ENCODE measurements at places on chromosomes 16 and 17. TPM values are rescaled to one million over a fixed set of nuclear protein-coding genes. Genes with fewer than 3 reads are reported as not detected.

DNA sequence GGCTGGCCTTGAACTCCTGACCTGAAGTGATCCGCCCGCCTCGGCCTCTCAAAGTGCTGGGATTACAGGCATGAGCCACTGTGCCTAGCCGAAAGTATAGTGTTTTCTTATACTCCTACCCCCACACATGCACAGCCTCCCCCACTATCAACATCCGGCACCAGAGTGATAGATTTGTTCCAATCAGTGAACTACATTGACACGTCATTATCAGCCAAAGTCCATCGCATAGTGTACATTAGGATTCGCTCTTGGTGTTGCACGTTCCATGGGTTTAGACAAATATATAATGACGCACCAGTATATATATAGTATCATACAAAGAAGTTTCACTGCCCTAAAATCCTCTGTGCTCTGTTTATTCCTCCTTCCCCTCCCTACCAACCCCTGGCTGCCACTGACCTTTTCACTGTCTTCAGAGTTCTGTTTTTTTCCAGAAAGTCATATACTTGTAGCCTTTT is 11.9 kb upstream of the TM4SF5 start:
- H3K4me1 ChIP-seq: no peaks in the 10 kb centered on the region
- no peaks in the 10 kb centered on the region for H3K36me3 ChIP-seq
- H3K27me3 ChIP-seq: no peaks in the 10 kb centered on the region
- no peak overlapping the region for H3K4me3 ChIP-seq
- no peak for DNase-seq
- H3K27ac ChIP-seq: no peak overlapping the region

DNA sequence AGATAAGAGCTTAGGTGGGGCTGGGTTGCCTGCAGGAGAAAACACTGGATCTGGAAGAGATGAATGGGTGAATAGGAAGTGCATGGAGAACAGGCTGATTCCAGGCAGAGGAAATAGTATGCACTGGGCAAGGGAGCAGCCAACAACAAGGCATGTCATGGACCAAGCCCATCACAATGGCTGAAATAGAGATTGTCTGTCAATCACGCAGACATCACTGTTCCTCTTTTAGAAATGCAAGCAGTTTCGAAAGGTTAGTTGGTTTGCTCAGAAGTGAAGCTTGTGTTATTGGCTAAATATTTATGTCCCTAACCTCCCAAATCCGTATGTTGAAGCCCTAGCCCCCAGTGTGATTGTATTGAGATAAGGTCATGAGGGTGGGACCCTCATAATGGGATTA is 621.7 kb upstream of the CDH11 start:
- no peak overlapping the region for H3K27ac ChIP-seq
- no peaks in the 10 kb centered on the region for H3K4me1 ChIP-seq
- H3K4me3 ChIP-seq: no peak overlapping the region
- DNase-seq: no peak
- H3K36me3 ChIP-seq: no peaks in the 10 kb centered on the region

- DNase-seq: no peak
- H3K4me3 ChIP-seq: no peak overlapping the region
- peaks cover 10% of the 10 kb centered on the region for H3K4me1 ChIP-seq
- no peak overlapping the region for H3K27ac ChIP-seq
- peaks cover 8% of the 10 kb centered on the region for H3K36me3 ChIP-seq
These were observed 137.5 kb upstream of the PLCG2 start for GRCh38 chr16:81641395-81642106.

DNA sequence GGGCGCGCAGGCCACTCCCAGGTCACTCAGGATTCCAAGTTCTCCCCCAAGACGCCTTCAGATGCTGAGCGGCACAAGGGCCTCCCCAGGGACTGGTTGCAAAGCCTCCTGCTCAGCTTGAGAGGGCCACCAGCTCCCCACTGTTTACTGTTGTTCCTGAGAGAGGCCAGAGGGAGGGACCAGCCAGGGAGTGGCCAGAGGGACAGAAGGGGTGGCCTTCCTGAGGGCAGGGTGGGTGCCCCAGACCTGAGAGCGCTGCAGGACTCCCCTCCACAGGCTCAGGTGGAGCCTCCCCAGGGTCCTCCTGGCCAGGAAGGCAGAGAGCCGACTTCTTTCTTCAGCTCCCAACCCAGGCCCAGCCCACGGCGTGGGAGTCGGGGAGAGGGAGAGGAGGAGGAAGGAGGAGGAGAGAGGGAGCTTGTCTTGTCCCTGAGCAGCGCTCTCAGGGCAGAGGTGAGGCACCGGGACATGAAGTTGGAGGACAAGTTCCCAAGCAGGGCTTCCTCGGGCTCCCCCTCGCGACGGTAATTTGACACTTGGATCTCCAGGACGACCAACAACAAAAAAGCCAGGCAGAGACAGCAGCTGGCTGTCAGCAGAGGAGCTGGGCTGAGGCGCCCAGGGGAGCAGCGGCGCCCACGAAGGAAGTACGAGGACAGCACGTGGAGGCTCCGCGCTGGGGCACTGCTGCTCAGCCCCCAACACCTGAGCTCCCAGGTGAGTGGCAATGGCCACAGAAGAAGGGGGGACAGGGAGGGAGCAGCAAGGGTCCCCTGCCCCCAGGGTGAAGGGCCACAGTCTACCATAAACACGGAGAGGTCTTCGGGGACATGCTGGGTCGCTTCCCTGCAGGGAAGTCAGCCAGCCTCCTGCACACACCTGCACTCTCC is 497 bp downstream of the SMIM5 start:
- peaks cover 16% of the 10 kb centered on the region for H3K4me1 ChIP-seq
- no peak overlapping the region for H3K4me3 ChIP-seq
- H3K27ac ChIP-seq: no peak overlapping the region
- peak; percentile 43 for DNase-seq

GRCh38 chr17:5031365-5032082 is 3.7 kb downstream of the SLC52A1 start:
- no peaks in the 10 kb centered on the region for H3K27me3 ChIP-seq
- DNase-seq: peak; percentile 79
- no peaks in the 10 kb centered on the region for H3K36me3 ChIP-seq
- H3K4me3 ChIP-seq: peak overlapping the region; percentile 44

DNA sequence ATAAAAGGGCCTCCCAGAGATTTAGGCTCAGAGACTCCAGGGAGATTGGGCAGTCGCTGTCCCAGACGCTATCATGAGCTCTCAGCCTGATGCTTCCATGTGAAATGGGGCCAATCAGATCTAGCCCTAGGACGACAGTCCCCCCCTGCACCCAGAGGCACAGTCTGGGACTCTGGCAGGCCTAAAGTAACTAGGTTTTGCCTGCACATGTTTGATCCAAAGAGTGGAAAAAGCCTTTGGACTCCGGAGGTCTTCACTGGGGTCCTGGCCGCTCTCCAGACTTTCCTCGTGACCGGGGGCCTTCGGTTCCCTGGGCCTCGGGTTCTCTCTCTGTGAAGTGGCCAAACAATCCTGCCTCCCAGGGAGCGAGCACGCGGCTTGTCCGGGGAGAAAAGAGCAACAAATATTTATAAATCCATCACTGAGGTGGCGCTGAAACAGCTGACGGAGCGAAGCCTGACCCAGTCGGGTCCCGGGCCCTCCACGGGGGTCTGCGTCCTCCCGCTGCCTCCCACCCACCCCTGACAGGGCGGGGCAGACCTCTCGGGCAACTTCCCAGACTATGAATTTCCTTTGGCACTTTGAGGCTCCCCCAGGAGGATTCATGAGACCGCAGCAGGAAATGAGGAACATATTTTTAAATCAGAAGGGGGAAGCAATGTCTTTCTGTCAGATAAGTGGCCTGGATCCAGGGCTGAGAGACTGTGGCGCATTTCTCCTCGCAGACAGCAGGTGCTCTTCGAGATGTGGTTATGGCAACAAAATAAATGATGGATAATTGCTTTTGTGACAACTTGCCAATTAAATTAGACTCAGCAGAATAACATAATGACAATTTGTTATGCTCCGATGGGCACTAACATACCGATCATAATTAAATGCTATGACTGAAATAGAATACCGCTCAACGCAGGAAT is 38.9 kb downstream of the MRPS23 start:
- peaks cover 2% of the 10 kb centered on the region for H3K27me3 ChIP-seq
- H3K4me3 ChIP-seq: no peak overlapping the region
- DNase-seq: no peak
- no peak overlapping the region for H3K27ac ChIP-seq

DNA sequence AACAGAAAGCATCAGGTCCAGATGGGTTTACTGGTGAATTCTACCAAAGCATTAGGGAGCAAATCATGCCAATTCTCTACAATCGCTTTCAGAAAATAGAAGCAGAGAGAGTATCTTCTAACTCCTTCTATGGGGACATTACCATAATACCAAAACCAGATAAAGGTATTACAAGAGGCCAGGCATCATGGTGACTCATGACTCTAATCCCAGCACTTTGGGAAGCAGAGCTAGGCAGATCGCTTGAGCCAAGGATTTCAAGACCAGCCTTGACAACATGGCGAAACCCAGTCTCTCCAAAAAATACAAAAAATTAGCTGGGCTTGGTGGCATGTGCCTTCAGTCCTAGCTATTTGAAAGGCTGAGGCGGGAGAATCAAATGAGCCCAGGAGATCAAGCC is 23.0 kb downstream of the HBQ1 start:
- peaks cover 73% of the 10 kb centered on the region for H3K36me3 ChIP-seq
- no peaks in the 10 kb centered on the region for H3K27me3 ChIP-seq
- H3K4me1 ChIP-seq: no peaks in the 10 kb centered on the region
- no peak for DNase-seq
- H3K4me3 ChIP-seq: no peak overlapping the region

GRCh38 chr16:12833926-12834325 is 30.2 kb upstream of the CPPED1 start:
- H3K27ac ChIP-seq: no peak overlapping the region
- no peaks in the 10 kb centered on the region for H3K4me1 ChIP-seq
- no peak overlapping the region for H3K4me3 ChIP-seq
- DNase-seq: no peak
- no peaks in the 10 kb centered on the region for H3K36me3 ChIP-seq

DNA sequence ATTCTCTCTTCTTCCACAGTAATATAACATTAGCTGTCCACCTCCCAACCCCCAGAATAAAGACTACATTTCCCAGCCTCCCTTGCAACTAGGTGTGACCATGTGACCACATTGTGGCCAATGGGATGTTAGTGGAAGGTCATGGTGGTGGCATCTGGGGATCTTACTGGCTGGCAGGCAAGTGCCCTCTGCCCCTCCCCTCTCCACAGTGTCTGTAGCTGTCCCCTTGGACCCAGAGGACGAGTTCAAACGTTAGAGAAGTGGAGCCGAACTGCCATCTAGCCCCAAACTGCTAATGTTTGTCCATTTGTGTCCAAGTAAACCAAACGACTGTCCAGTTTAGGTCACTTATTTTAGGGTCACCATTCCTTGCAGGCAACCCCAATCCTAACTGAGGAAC is 26.6 kb upstream of the KCNG4 start:
- H3K27ac ChIP-seq: no peak overlapping the region
- H3K4me3 ChIP-seq: no peak overlapping the region
- no peaks in the 10 kb centered on the region for H3K27me3 ChIP-seq

GRCh38 chr17:61402073-61402541 is 2.5 kb downstream of the TBX2 start:
- H3K4me3 ChIP-seq: no peak overlapping the region
- peaks cover 14% of the 10 kb centered on the region for H3K4me1 ChIP-seq
- no peak overlapping the region for H3K27ac ChIP-seq
- DNase-seq: no peak
- peaks cover 7% of the 10 kb centered on the region for H3K27me3 ChIP-seq
- H3K36me3 ChIP-seq: no peaks in the 10 kb centered on the region

DNA sequence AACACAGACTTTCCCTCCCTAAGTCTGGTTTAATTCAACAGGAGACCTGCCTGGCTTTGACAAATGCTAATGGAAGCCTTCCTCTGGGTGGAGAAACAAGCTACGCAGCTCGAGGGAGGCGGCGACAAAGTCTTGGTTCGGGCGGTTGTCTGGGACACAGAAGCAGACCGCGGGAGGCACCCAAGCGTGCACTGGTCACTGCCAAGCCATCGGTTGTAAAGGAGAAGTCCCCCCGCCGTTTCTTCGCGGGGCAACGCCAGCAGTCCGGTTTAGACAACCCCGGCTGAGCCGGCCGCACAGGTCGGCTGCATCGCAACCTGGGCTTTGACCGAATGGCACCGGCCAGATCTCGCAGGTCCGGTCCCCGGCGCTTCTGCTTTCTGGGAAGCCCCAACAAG is 586 bp downstream of the GLYR1 start:
- peak overlapping the region; percentile 64 for H3K27ac ChIP-seq
- no peaks in the 10 kb centered on the region for H3K27me3 ChIP-seq

- H3K36me3 ChIP-seq: peaks cover 9% of the 10 kb centered on the region
- no peak overlapping the region for H3K27ac ChIP-seq
- H3K4me3 ChIP-seq: no peak overlapping the region
- H3K4me1 ChIP-seq: no peaks in the 10 kb centered on the region
- H3K27me3 ChIP-seq: no peaks in the 10 kb centered on the region
These were observed 42.1 kb downstream of the CHCT1 start for GRCh38 chr17:60464343-60464742.

DNA sequence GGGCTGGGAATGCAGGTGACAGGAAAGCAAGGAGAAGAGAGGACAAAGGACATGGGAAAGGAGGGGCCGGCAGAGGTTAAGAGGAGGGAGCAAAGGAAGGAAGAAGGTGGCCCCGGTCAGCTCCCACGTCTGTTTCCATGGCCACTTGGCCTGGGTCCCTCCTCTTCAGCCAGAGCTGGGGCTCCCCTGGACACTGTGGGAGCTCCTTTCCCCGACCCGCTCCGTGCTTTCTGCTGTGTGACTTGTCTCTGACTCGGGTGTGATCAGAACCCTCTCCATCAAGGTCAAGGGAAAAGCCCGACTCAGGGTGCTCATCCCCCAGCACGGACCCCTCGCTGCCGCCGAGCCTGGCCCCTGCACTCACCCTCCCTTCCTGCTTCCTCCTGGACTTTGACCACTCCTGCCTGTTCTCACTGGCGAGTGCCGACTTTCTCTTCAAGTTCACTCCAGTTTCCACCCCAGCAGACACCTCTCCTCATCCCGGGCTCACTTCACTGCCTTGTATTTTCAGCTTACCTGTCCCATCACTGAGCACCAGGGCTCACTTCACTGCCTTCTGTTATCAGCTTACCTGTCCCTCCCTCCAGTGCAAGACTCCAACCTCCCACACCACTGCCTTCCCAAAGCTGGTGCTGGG is 61.2 kb downstream of the MEAK7 start:
- H3K27me3 ChIP-seq: no peaks in the 10 kb centered on the region
- H3K4me3 ChIP-seq: no peak overlapping the region
- no peak overlapping the region for H3K27ac ChIP-seq
- DNase-seq: no peak
- H3K4me1 ChIP-seq: no peaks in the 10 kb centered on the region

GRCh38 chr17:64747938-64748540 is 85.9 kb upstream of the SMURF2 start:
- no peaks in the 10 kb centered on the region for H3K4me1 ChIP-seq
- no peak for DNase-seq
- no peak overlapping the region for H3K27ac ChIP-seq
- no peaks in the 10 kb centered on the region for H3K27me3 ChIP-seq
- peaks cover 9% of the 10 kb centered on the region for H3K36me3 ChIP-seq

GRCh38 chr17:4235372-4236279 is 28.2 kb downstream of the ANKFY1 start:
- no peak overlapping the region for H3K27ac ChIP-seq
- H3K36me3 ChIP-seq: peaks cover 49% of the 10 kb centered on the region
- peaks cover 4% of the 10 kb centered on the region for H3K4me1 ChIP-seq
- no peak overlapping the region for H3K4me3 ChIP-seq
- DNase-seq: no peak

GRCh38 chr17:16378636-16379282 is 2.1 kb upstream of the UBB start:
- peaks cover 13% of the 10 kb centered on the region for H3K36me3 ChIP-seq
- DNase-seq: no peak
- H3K4me3 ChIP-seq: no peak overlapping the region
- H3K27me3 ChIP-seq: no peaks in the 10 kb centered on the region

HBQ1 gene
- total RNA-seq: not detected

NXPH3 gene
- not detected for total RNA-seq

IRX5 gene
- not detected for total RNA-seq

CCDC40 gene
- 1.4 TPM for total RNA-seq

KRTAP9-8 gene
- not detected for total RNA-seq

TBX4 gene
- not detected for total RNA-seq

PPP1R1B gene
- not detected for total RNA-seq

NRN1L gene
- 3.1 TPM for total RNA-seq

All from T-cell (primary cell).